ENCODE measurements at places on chromosomes 5 and 9. TPM values are rescaled to one million over a fixed set of nuclear protein-coding genes. Genes with fewer than 3 reads are reported as not detected.

The IFNA21 gene
- not detected for total RNA-seq

The PKD2L2 gene
- total RNA-seq, result not detected

The ADAMTS13 gene
- total RNA-seq, result 4.2 TPM

DNA sequence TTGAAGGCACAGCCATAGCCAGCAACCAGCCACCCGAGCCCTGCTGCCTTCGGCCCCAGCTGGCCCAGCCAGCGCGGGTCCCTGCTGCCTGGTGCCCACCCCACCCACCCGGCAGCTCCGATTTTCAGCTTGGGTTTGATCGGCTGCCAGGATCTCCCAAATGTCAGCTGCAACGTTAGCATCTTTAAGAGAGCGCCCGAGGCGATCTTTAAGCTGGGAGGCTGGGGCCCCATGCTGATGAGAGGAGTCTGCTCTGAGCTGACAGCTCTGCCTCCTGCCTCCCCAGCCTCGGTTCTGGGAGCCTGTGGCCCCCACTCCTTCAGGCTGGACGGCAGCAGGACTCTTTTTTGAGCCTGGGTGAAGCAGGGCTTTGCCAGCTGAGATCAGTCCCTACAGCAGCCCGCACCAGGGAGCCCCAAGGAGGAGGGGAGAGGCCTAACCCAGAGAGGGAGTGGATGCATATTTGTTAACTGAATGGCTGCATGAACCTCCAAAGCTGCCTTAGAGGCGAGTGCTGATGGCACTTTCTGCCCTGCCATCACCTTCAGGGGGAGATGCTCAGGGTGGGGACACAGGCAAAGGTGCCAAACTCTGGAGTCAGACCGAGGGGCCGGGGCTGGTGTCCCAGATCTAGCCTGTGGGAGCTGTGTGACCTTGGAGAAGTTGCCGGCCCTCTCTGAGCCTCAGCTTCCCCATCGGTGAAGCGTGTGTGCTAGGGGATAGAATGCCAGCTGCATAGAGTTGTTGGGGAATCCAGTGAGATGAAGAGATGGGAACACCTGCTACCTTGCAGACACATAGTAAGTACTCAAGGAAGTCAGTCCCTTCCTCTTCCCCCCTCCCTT, 165.5 kb downstream of the C9orf50 start:
- DNase-seq, result no peak
- no peaks in the 10 kb centered on the region for H3K27me3 ChIP-seq
- H3K36me3 ChIP-seq, result no peaks in the 10 kb centered on the region
- peaks cover 13% of the 10 kb centered on the region for H3K4me1 ChIP-seq

- peaks cover 58% of the 10 kb centered on the region for H3K27me3 ChIP-seq
- no peaks in the 10 kb centered on the region for H3K36me3 ChIP-seq
- no peak overlapping the region for H3K27ac ChIP-seq
- H3K4me1 ChIP-seq, result peaks cover 11% of the 10 kb centered on the region
- no peak overlapping the region for H3K4me3 ChIP-seq
These were observed 4.1 kb downstream of the SNCB start for GRCh38 chr5:176625966-176626875.

GRCh38 chr9:18410983-18411382, 63.0 kb upstream of the ADAMTSL1 start:
- no peak for DNase-seq
- no peaks in the 10 kb centered on the region for H3K4me1 ChIP-seq
- no peak overlapping the region for H3K27ac ChIP-seq
- H3K4me3 ChIP-seq, result no peak overlapping the region
- no peaks in the 10 kb centered on the region for H3K27me3 ChIP-seq

- no peak overlapping the region for H3K27ac ChIP-seq
- H3K4me3 ChIP-seq, result no peak overlapping the region
- H3K27me3 ChIP-seq, result no peaks in the 10 kb centered on the region
- no peak for DNase-seq
These were observed 14.7 kb downstream of the MAN2A1 start for GRCh38 chr5:109704282-109704952.

DNA sequence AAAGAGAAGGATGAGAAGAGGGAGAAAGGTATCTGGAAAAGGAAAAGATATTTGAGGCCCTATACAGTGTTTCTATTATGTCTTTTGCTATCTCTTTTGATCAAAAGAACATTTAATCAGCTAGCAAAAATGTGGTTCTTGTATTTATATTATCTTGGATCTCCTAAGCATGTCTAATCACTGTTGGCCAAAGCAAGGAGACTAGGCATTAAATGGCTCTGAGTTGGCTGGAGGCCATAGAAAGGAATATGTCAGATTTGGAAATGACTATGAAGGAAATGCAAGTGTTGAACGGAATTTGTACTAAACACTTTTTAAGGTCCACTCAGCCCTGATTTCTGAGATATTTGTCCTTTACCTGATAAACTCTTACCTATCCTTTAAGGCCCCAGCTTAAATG, 22.4 kb upstream of the THG1L start:
- no peaks in the 10 kb centered on the region for H3K36me3 ChIP-seq
- no peaks in the 10 kb centered on the region for H3K4me1 ChIP-seq
- DNase-seq, result no peak
- no peaks in the 10 kb centered on the region for H3K27me3 ChIP-seq
- no peak overlapping the region for H3K27ac ChIP-seq

- no peak overlapping the region for H3K4me3 ChIP-seq
- H3K36me3 ChIP-seq, result no peaks in the 10 kb centered on the region
- H3K27me3 ChIP-seq, result no peaks in the 10 kb centered on the region
- DNase-seq, result no peak
These were observed 76.9 kb upstream of the NFIL3 start for GRCh38 chr9:91500509-91501014.

All from colonic mucosa (tissue), 4 donors.